ENCODE measurements at places on chromosomes 2 and 18.
A peak's percentile ranks its signal among the peaks of the same experiment; 100 is the strongest.

GRCh38 chr2:223647258-223647952, 45.2 kb upstream of the SCG2 start:
- H3K27me3 ChIP-seq: no peaks in the 10 kb centered on the region
- no peak overlapping the region for H3K4me3 ChIP-seq
- no peak overlapping the region for H3K27ac ChIP-seq
- peaks cover 8% of the 10 kb centered on the region for H3K4me1 ChIP-seq
- no peak for DNase-seq
- no peaks in the 10 kb centered on the region for H3K36me3 ChIP-seq

DNA sequence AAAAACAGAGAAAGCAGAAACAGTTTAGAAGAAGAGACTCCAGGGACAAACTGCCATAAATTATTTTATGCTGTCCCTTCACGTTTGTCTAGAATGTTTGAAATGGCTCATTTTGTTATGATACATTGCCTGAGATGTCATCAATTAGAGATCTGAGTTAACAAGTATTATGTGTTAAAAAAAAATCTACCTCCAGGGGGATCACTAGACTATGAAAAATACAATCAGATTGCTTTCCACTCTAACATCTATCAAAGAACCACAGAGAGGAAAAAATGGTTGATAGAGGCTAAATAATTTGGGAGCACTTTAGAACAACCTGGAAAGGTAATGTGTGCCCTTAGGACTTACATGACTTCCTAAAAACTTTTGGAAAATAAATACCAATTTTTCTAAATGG, 103.8 kb upstream of the CCDC150 start:
- H3K27me3 ChIP-seq: no peaks in the 10 kb centered on the region
- DNase-seq: no peak
- H3K4me3 ChIP-seq: no peak overlapping the region
- H3K4me1 ChIP-seq: no peaks in the 10 kb centered on the region
- no peak overlapping the region for H3K27ac ChIP-seq

DNA sequence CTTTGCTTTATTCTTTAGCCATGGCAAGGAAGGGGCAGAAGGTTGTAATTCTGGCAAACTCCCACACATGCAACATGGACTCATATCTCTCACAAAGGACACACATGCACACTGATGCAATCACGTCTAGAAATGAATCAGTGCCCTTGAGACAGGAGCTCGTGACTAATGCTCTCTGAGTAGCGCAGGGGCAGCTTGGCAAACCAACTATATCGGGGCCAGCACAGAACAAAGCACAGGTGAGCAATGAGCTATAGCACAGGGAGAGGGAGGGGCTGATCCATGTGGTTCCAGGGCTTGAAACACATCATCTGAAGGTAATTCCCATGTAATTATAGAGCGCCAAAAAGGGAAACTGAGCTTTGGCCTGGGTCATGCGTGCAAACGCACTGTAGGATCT, 165.2 kb upstream of the KLF7 start:
- H3K27me3 ChIP-seq: no peaks in the 10 kb centered on the region
- no peaks in the 10 kb centered on the region for H3K36me3 ChIP-seq
- no peak for DNase-seq

- no peak overlapping the region for H3K27ac ChIP-seq
- H3K4me1 ChIP-seq: no peaks in the 10 kb centered on the region
- no peak for DNase-seq
- H3K27me3 ChIP-seq: no peaks in the 10 kb centered on the region
Observed at GRCh38 chr18:36403896-36404820, 106.6 kb downstream of the FHOD3 start.

GRCh38 chr2:8685697-8686358, 4.0 kb downstream of the ID2 start:
- H3K27me3 ChIP-seq: no peaks in the 10 kb centered on the region
- peak; percentile 77 for DNase-seq
- H3K4me3 ChIP-seq: peak overlapping the region; percentile 46
- H3K4me1 ChIP-seq: peaks cover 3% of the 10 kb centered on the region
- H3K36me3 ChIP-seq: no peaks in the 10 kb centered on the region

DNA sequence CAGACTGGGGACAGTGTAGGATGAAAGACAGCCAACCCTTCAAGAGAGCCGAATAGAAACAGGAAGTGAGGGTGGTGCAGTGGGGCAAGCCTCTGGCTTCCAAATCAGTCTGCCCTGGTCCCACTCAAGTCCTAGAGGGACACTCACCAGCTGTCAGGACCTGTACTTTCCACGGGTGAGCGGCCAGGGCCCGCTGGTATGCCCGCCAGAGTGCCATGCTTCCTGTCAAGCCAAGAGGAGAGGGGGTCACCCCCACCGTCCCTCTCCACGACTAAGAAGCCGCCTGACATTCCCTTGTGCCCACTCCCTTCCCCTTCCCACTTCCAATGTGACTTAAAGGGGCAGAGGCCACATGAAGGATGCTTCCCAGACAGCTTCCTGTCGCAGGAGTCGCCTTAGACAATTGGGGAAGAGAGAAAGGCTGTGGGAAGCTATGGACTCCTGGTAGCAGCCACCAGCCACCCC, 564 bp downstream of the MPV17 start:
- H3K36me3 ChIP-seq: peaks cover 13% of the 10 kb centered on the region
- no peak overlapping the region for H3K27ac ChIP-seq
- H3K4me1 ChIP-seq: peaks cover 6% of the 10 kb centered on the region
- H3K27me3 ChIP-seq: no peaks in the 10 kb centered on the region
- no peak for DNase-seq

- H3K4me1 ChIP-seq: no peaks in the 10 kb centered on the region
- H3K27ac ChIP-seq: no peak overlapping the region
- H3K4me3 ChIP-seq: no peak overlapping the region
- no peaks in the 10 kb centered on the region for H3K36me3 ChIP-seq
Observed at GRCh38 chr18:48172226-48173006, 236.8 kb downstream of the ZBTB7C start.

DNA sequence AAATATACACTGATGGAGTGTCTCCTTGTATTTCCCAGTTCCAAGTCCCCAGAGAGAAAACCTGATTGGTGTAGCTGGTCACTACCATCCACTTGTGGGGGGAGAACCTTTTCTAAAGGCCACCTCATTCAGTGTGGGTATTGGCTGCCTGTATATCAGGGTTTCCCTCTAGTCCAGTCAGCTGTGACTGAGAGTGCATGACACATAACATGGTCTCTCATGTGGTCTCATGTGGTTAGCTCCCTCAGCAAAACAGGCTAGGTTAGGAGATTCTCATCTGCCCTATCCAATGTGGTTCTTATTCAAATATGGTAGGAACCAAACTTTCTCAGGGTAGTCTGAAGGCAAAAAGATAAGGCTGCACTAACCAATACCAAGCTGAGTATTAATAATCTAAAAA, 4.1 kb upstream of the GORASP2 start:
- no peak overlapping the region for H3K27ac ChIP-seq
- H3K4me3 ChIP-seq: no peak overlapping the region
- no peak for DNase-seq
- H3K36me3 ChIP-seq: no peaks in the 10 kb centered on the region

Data from neuronal stem cell (in vitro differentiated cells).